SK-N-MC (cell line): ENCODE measurements at places on chromosomes 1 and 21.

- DNase-seq, result no peak
Observed at GRCh38 chr1:79353224-79353623, 346.7 kb upstream of the ADGRL4 start.

DNA sequence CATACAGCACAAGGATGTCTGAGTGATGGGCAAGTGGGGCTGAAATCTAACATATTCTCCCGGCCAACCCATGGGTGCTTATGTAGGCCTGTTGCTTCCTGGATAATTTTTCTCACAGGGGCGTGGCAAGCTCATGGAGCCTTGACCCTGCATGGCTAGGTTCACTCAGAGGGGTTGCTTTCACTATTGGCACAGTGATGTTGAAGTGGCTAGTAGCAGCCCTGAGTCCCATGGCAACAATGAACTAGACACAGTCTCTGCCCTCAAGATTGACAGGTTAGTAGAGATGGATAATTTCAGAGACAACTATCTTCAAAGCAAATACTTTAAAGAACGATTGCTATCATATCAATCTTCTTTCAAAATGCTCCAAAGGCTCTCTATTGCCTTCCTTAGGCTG is 6.5 kb upstream of the MAB21L3 start:
- no peak for DNase-seq

DNA sequence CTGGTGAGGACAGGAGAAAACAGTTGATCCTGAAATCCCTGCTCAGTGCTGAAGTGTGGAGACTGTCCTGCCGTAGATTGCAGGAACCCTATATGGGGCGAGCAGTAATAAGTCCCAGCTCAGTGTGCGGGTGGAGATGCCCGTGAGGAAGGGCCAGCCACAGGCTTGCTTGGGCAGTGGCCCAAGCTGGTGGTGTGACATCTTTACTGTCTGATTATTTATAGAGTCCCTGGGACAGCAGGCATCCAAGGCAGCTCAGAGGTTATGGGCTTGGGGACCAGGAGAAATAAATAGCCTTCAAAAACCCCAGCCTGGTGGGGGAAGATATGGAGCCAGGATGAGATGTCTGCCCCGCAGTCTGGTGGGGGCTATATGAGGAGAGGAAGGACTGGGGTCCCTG is 170.7 kb upstream of the POU3F1 start:
- DNase-seq, result no peak

- DNase-seq, result no peak
Observed at GRCh38 chr1:53022179-53022578, 39.8 kb upstream of the PODN start.

- DNase-seq, result no peak
Observed at GRCh38 chr1:50966991-50967390, 3.1 kb upstream of the CDKN2C start.

GRCh38 chr1:33175865-33176264 is 6.0 kb downstream of the TRIM62 start:
- DNase-seq, result no peak

DNA sequence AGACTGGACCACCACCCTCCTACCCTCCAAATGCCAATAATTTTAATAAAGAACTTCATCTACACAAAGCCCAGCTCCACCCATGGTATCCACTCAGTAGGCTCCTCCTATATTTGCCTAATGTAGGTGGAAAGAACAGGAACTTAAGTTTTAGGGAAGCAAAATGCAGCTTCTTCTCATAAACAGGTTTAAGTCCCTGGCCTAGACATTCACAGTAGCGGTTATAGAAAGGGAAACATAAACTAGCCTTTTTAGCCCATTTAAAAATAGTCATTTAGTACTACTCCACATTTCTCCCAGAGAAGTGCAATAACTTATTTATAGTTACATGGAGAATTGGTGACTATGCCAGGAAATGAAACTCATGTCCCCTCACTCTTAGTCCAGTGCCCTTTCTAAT is 56.6 kb upstream of the CPLANE2 start:
- DNase-seq, result no peak

GRCh38 chr1:161727256-161727924 is 6.0 kb downstream of the FCRLB start:
- DNase-seq, result no peak

DNA sequence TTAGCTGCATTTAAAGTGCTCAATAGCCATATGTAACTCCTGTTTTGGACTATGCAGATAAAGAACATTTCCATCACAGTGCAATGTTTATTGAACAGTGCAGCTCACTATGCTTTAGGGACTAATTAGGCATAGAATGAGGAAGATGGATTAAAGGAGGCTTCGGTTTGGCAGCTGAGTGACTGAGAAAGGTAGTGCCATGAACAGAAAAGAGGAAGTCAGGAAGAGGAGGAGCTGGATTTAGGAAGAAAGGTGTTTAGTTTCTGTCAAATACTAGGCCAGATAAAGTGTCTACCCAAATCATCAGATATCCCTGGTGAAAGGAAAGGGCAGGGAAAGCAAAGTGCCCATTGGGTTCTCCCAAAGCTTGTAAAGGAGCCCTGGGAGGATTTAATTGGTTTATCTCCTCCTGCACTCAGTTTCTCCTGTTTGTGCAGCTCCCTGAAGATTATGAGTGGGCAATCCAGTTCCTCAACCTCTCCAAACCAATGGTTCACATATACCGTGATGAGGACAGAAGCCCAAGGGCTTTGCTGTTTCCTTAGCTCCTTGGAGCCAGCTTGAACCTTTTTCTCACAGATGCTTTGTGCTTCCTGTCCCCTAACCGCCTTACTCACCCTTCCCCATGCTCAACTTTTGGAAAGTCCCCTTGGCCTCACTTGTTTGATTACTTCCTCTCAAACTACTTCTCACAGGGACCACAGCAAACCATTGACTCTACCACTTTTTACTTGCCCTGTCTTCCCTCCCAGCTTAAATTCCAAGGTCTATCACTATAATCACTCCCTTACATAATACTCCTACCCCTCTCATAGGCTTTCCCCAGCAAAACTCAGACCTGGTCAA is 3.5 kb upstream of the RAP1A start:
- no peak for DNase-seq

GRCh38 chr1:155947292-155947691 is 5.9 kb downstream of the RXFP4 start:
- no peak for DNase-seq

- DNase-seq, result no peak
Observed at GRCh38 chr1:153629971-153630370, 1.7 kb downstream of the S100A1 start.

DNA sequence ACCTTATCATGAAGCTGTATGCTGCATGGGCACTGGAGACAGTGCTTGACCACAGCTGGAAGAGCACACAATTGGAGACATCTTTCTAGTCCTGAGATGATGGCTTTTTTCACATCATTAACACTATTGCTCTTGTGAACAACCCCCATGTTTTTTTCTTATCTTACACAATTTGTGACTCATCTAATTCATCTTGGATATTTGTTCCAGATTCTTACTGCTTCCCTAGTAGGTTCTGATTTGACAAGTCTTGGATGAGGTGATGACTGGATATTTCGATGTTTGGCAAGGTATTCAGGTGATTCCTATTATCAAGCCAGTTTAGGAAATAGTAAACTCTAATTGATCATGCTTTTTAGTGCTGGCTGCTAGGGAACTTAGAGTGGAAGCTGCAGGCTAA is 23.7 kb downstream of the HLX start:
- DNase-seq, result no peak

DNA sequence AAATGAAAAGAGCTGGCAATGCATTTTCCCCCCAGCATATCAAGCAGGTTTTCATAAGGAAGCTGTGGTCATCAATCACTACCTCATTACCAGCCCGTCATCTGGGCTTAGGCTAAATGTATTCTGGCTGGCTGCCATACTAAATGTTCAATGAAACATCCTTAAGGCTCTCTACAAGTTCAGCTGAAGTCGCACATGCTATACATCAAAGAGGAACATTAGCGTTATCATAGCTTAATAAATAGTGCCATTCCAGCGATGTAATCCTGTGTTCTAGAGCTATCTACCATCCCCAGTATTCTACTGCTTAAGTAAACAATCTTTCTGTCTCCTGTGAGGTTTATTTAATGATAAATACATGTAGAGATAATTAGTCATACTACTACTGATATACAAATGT is 288.8 kb downstream of the DPYD start:
- peak; percentile 97 for DNase-seq

DNA sequence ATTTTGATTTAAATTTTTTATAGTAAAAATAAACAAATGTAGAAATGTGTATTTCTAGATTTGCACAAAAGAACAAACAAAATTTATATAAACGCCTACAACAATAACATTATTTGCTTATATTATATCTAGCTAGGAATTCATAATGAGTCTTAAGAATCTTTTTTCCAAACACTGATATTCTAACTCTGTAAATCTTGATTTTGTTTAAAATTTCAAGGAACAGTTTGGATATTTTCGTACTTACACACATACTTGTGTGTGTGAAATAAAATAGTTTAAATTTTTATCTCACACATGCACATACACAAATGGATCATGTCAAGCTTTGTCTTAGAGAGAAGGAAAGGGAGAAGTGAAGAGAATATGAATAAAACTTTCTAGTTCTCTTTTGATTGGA is 868.1 kb downstream of the LTN1 start:
- no peak for DNase-seq

DNA sequence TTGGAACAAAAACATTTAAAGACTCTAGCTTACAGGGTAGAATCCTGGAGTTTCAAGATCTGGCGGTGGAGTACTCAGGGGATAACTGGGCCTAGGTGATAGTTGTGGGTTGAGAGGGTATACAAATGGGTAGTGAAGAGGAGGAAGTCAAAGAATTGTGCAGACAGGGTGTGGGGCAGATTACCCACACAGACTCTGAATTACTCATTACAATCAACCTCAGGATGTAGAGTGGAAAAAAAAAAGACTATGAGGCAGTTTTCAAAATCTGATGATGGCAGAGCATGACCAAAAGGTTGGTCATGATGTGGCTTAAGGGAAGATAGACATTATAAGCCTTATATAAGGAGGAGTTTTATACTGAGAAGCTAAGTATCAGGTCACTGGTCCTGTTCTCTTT is 44.1 kb upstream of the GLIS1 start:
- DNase-seq, result no peak

- DNase-seq, result no peak
Observed at GRCh38 chr1:5318143-5318816, 663.9 kb downstream of the AJAP1 start.

- DNase-seq, result no peak
Observed at GRCh38 chr1:240258910-240259309, 167.2 kb downstream of the FMN2 start.

DNA sequence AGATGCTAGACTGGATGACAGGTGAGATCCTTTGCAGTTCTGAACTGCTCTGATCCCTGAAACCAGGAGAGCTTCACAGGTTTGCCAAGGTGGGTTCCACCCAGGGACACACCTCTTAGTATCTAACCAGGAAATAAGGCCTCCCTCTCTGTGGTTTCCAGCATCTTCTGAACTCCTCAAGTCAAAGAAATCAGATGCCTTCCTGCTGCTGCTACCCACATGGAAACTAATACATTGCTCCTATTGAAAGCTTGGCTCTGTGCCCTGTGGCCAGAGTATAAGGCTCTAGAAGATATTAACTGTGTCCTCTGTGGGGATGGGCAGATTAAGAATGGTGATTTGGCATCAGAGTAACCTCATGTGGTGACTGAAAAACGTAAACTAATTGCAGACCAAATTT is 75.0 kb upstream of the MRPS6 start:
- no peak for DNase-seq

- DNase-seq, result peak; percentile 81
Observed at GRCh38 chr1:18875107-18875795, 15.8 kb upstream of the TAS1R2 start.

GRCh38 chr1:97909266-97909665 is 11.6 kb downstream of the DPYD start:
- no peak for DNase-seq

GRCh38 chr1:44946725-44947062 is 39.7 kb downstream of the EIF2B3 start:
- no peak for DNase-seq

GRCh38 chr1:232213928-232214327 is 416.0 kb downstream of the SIPA1L2 start:
- no peak for DNase-seq

DNA sequence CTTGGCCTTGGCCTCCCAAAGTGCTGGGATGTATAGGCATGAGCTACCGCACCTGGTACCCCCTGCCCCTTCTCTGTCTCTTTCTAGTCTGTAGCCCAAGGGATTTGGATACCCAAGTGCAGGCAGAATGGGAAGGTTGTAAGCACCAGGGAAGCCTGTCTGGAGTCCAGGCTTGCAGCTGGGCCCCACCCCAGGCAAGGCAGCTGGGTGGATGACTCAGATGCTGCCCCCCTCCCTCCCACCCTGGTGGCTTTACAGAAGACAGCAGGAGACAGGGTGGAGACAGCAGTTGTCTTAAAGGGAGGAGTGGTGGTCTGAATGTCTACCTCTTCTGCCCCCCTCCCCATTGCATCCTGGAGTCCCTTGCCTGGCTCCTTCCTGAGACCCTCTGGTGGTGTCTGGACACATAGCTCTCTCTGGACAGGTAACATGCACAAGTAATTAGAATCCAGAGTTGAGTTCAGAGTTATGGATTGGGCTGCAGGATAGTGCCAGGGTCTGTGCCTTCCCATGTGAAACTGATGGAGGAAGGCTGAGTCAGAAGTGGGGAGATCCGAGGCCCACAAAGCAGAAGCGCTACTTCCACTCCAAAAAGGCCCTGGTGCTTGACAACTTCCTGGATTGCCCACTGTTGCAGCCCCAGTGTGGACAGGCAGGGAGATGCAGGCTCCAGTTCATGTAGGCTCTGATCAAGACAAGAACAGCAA is 5.1 kb downstream of the LMNA start:
- no peak for DNase-seq

- DNase-seq, result no peak
Observed at GRCh38 chr1:208272311-208272710, 28.1 kb upstream of the PLXNA2 start.

- no peak for DNase-seq
Observed at GRCh38 chr21:38269576-38269936, 12.8 kb downstream of the KCNJ15 start.

GRCh38 chr1:185016880-185017279 is 28.5 kb upstream of the RNF2 start:
- DNase-seq, result no peak

GRCh38 chr1:36207339-36207738 is 16.9 kb upstream of the THRAP3 start:
- no peak for DNase-seq

GRCh38 chr1:72227667-72228066 is 54.7 kb downstream of the NEGR1 start:
- no peak for DNase-seq

- DNase-seq, result no peak
Observed at GRCh38 chr21:33541105-33541711, 709 bp downstream of the GART start.

DNA sequence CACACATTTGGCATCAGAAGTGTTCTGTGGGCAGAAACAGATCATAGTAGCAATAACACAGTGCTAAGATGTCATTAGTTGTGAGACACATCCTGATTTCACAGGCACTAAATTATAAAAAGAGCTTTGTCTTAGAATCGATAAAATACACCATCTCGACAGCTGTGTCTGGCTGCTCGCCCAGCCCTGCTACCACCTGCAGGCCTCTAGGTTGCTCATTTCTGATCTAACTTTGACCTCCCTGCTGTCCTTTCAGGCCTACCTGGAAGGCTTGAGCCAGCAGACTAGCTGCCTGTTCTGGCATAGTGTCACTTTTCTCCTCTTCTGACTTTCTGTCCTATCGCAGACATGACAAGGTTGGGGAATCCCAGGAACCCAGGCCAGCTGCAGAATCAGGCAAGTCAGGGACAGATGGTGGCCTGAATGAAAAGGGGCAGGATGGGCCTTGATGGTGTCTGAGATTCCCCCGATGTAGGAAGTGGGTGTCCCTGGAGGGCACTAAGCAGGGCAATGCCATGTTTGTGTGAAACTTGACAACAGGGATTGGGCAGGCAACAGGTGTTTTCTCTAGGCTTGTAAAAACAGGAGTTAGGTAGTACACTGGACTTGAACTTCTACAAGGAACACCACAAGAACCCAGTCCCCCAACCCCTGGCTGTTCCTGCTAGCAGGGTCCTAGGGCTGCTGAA is 66.6 kb upstream of the RHOU start:
- DNase-seq, result no peak
